NCI-H146 (cell line): ENCODE measurements at places on chromosomes 5 and 9.

- DNase-seq: no peak
Measured at GRCh38 chr5:93721071-93721470, 20.3 kb downstream of the POU5F2 start.

DNA sequence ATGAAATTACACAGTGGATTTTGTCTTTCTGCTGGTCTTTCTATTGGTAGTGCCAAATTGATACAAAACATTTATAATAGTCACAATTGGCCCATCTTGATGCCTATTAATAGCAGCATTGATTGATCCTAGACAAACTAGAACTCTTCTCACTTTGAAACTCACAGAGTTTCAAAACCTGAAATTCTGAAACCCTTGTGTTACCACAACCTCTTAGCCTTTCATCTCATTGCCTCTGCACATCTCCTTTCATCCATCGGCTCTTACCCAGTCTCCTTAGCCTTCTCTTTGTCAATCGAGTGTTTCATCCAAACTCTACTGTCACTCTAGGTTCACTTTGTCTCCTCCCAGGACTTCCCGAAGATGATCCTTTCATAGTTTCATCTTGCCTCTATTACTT lies 22.1 kb downstream of the PLPPR1 start:
- DNase-seq: no peak

- DNase-seq: no peak
Measured at GRCh38 chr9:93644397-93645088, 68.2 kb downstream of the PHF2 start.

GRCh38 chr5:54669845-54670244 lies 152.3 kb downstream of the SNX18 start:
- DNase-seq: no peak

- no peak for DNase-seq
Measured at GRCh38 chr9:71562140-71562539, 206.2 kb downstream of the CEMIP2 start.

- no peak for DNase-seq
Measured at GRCh38 chr9:87867391-87867790, 15.3 kb upstream of the SPATA31E1 start.

- DNase-seq: no peak
Measured at GRCh38 chr5:43635374-43635773, 32.4 kb downstream of the NNT start.

- no peak for DNase-seq
Measured at GRCh38 chr9:127779136-127779981, 893 bp upstream of the SH2D3C start.

- DNase-seq: no peak
Measured at GRCh38 chr9:110040788-110041187, 167.2 kb downstream of the C9orf152 start.

- DNase-seq: no peak
Measured at GRCh38 chr5:14935341-14935740, 63.8 kb upstream of the ANKH start.

GRCh38 chr5:146173597-146173996 lies 8.9 kb downstream of the LARS1 start:
- no peak for DNase-seq
